Stimulated activated CD4-positive, alpha-beta T cell treated with anti-CD3 and anti-CD28 coated beads, Interleukin-4, amount 100 ng/mL, for 4 hours (primary cell): ENCODE measurements at places on chromosomes 1 and 21.

- DNase-seq, result no peak
Measured at GRCh38 chr1:206508130-206508889, 979 bp downstream of the RASSF5 start.

DNA sequence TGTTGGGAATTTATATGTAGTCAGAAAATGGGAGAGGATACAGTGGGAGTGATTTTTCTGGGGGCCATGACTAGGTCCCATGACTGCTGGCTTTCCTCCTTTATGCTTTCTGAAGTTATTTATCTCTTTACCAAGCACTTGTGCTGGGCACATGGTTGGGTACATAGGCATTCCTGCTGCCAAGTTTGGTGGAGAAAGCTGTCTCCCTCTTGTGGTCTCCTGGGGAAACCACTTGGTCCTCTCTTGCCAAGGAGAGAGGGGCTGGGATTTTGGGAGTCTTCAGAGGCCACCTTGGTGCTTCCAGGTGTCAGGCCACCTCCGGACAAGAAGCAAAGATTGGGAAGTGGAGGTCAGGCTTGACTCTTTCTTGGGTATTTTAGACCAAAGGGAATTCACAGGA lies 120.2 kb upstream of the KCNE2 start:
- peak; percentile 2 for DNase-seq

- no peak for DNase-seq
Measured at GRCh38 chr1:89089962-89090361, 25.0 kb upstream of the GBP1 start.

DNA sequence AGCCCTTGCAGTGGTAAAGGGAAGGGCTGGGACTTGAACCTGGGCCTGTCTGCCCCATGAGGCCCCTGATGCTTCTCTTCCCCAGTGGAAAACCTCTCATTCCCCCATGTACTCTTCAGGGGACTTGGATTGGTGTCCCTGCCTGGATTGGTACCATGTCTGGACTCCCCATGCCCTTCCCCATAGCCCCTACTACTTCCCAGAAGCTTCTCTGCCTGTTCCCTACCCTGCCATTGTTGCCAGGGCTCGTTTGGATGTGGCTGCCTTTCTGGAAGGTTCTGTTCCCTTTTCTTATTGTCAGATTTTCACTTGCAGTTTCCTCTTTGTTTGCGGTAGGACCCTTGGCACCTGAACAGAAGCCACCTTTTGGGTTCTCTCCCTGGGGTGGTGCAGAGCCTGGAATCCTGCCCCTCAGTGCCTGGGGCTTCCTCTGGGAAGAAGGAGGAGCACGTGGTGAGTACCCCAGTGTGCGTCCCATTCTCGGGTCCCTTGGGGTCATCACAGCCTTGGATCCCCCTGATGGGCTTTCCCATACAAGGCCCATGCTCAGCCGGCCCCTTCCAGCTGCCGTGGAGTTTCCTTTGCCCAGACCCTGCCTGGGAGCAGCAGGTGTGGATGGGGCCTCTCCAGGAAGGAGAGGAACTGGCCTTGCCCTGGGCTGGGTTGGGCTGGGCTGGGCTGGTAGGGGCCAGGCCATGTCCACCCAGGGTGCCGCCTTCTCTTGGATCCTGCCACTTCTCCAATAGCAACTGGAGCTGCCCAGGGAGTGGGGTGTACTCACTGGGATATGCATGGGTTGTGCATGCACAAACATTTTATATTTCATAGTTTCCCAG lies 281.1 kb downstream of the PTPRU start:
- no peak for DNase-seq

DNA sequence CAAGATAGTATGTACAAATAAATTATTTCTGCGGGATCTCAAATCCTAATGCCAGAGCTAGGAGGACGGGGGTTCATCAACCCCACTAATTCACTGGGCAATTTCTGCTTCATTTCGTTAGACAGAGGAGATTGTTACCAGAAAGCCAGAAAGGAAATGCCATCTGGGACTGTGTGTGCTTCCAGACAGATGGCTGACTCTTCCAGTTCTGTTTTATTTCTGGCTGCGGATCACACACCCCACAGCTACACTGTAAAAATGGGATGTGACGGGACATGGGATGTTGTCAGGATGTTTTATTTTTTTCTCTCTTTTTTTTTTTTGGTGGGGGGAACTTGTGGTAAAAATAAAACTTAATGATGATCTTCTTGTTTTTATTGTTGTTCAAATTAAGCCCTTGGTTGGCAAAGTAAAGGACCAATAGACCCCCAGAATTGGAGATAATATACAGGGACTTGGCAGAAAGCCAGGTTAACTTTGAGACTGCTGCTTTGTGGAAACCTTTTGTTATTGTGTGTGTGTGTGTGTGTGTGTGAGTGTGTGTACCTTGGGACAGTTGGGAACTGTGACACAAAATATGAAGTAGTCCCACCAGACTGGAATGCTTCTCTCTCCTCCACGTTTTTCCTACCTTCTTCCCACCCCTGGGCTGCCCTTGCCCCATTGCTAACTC lies 114.5 kb downstream of the NUF2 start:
- no peak for DNase-seq

DNA sequence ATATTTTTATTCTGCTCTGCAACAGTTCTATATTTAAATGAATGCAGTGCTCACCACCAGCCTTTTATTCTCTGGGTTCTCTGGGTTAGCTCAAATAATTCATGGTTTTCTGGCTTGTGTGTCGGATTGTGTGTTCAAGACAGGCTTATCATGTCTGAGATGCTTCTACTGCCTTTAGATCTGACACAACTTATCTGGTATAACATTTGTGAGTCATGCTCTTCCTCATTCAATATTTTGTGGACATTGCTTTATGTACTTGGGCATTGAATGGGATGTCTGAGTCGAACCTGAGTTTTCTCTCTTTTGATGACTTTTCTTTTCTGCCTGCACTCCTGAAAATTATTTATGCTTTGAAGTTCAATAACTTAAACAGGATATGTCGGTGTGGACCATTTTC lies 17.6 kb upstream of the PKP1 start:
- no peak for DNase-seq

GRCh38 chr1:201648066-201648906 lies 109.4 kb downstream of the NAV1 start:
- DNase-seq, result no peak

DNA sequence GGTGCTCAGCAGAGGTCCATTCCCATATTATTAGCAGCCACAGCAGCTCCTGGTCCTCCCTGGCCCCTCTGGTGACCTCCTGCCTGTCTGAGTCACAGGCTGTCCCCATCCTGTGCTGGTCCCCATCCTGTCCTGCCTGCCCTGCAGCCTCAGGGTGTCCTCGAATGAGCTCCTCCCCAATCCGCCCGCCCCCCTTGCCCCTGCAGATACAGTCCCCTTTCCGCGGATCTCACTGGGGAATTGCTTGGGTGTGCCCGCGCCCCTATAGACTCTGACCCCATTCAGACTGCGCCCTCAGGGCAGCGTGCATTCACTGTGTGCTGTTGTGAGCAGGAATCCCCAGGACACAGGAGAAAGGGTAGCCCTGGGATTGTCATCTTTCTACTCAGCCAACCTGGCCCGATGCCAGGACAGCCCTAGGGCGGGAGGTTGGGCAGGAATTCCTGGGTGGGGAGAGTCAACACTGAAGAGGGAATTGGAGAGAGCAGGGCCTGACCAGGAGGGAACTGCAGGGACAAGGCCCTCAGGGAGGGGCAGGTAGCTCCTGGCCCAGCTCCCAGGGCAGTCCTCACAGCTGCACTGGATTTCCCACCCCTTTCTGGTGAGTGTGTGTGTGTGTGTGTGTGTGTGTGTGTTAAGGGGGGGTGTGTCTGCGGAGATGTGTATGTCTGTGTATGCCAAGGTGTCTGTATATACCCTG lies 1.1 kb upstream of the GUCA2A start:
- no peak for DNase-seq

- no peak for DNase-seq
Measured at GRCh38 chr1:104235141-104235540, 485.4 kb downstream of the AMY1C start.

- no peak for DNase-seq
Measured at GRCh38 chr1:63847308-63847910, 73.6 kb downstream of the ROR1 start.

DNA sequence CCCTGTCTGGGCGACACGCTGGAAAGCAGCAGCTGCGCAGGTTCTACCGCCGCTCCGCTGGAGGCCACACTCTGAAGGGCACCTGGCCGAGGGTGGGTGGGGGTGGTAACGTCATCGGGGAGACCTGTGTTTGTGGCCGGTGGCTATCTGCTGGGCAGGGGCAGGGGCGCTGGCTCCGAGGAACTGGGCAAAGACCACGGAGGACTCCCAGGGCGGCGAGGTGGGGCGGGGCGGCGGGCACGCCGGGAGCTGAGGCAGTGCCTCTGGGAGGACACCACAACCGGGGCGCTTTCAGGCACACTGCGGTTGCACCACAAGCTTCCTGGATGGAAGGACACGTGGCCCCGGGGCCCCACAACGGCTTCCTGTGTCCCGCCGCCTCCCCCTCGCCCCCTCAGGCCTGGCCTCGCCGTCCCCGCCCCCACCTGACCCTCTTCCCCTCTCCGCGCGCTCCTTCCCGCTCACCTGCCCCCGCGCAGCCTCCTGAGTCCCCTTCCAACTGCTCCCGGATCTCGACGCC lies 3.3 kb upstream of the DENND2D start:
- DNase-seq, result peak; percentile 77

DNA sequence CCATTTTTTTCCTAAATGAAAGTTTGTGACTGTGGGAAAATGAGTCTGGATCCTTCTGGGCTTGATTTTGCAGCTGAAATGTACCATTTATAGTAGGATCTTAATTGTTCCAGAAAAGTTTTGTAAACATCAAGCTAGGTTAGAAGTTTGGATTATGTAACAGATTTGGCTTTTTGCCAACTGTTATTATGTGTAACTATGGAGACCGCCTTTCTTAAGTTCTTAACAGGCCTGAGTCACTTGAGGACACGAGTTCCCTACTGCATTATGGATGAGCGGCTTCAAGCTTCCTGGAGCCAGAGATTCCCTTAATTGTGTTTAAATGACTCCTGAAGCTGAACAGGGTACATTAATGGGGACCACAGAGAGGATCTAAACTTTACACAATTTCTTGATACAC lies 22.2 kb downstream of the SLC25A33 start:
- DNase-seq, result no peak

- DNase-seq, result no peak
Measured at GRCh38 chr21:35465741-35466140, 416.6 kb upstream of the RUNX1 start.

- no peak for DNase-seq
Measured at GRCh38 chr1:27009601-27010197, 3.0 kb downstream of the TENT5B start.

- no peak for DNase-seq
Measured at GRCh38 chr21:29386803-29387202, 88.1 kb downstream of the BACH1 start.

DNA sequence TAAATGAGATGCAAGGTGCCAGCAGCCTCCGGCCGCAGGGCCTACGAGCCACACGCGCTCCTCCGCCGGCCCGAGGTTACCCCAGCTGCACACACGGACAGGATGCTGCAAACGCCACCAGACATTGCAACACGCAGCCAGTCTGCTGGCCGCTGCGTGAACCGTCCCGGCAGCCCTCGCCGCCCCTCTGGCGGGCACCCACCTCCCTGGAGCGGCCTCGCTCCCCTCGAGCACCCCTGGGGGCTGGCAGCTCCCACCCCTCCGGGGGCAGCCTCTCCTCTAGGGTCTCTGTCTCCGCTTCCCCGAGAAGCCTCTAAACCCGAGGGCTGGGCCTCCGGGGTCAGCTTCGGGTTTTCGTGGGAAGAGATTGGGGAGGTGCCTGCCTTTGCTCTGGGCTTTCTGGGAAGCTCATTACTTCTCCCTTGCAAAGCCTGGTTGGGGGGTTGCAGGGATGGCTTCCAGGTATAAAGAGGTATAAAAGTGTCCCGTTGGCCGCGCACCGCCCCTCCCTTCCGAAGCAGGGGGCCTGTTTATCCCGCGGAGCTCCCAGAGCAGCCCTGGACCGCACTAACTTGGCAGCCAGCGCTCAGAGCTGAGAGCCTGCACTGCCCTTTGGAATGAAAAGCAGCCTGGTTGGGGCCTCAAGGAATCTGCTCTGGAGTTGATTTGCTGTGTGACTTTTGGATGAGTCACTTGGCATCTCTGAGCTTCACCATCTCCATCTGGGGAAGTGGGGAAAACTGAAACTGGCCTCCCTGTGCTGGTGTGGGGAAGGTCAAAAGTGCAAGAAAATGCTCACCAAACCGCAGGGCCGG lies 21.8 kb downstream of the DHRS3 start:
- DNase-seq, result no peak
